ENCODE measurements at places on chromosomes 13 and 19. TPM values are rescaled to one million over a fixed set of nuclear protein-coding genes. Genes with fewer than 3 reads are reported as not detected.
A peak's percentile ranks its signal among the peaks of the same experiment; 100 is the strongest.

The APC2 gene
- 141 TPM for total RNA-seq

The ZNF575 gene
- 0.62 TPM for total RNA-seq

The PPM1N gene
- 0.47 TPM for total RNA-seq

The MLLT1 gene
- total RNA-seq, result 8.6 TPM

The DZIP1 gene
- 43.7 TPM for total RNA-seq

The ITGBL1 gene
- 1.1 TPM for total RNA-seq

The CASP14 gene
- not detected for total RNA-seq

The SMIM44 gene
- total RNA-seq, result not detected

The LEUTX gene
- total RNA-seq, result not detected

- DNase-seq, result no peak
Measured at GRCh38 chr13:53198736-53199135, 170.1 kb downstream of the OLFM4 start.

DNA sequence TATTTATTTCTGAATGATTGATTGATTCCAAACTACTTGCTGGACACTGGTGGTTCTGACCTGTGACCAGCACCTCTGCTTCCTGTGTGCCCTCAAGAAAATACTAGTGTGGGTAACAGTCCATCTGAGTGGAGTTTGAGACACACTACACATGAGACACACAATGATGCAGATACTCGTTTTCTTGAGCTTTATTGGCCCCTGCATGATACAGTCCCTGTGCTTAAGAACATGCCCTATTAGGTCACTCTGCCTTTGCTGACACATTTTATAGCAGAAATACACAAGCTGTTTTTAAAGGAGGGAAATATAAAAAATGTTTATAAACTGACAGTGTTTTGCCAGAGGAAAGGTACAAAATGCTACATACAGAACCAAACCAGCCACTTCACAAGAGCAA lies 126.9 kb downstream of the STK24 start:
- no peak for DNase-seq

DNA sequence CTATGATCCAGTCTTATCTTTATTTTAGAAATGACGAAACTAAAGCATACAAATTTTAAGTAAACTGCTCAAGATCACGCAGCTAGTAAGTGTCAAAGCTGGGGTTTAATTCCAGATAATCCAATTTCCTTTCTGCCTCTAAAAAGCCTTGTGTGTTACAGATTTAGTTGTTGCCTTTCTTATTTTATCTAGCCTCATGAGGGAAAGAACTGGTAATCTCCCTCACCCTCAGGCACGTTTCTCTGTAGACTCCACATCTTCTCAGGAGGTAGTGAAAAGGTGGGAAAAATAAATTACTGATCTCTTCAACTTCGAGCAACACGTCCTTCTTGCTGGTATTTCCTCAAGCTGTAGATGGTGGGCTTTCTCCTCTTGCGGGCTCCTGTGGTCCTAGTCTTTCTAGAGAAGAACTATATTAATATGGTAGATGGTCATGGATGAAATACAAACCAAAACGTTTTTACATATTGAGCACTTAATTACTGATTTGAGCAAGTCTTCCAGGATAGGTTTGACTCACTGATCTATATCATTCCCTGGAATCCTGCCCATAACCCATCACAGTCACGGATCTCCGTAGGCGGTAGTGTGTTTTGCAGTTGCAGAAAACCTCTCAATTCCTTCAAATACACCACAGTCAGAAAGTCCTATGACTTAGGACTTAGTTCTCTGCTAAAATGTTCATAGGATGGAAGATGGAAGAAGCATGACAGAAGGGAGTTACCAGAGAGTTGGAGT lies 519.5 kb downstream of the DCT start:
- no peak for DNase-seq

- no peak for DNase-seq
Measured at GRCh38 chr13:50015750-50016149, 506 bp downstream of the KCNRG start.

GRCh38 chr13:79149210-79149609 lies 256.8 kb downstream of the RBM26 start:
- no peak for DNase-seq

- no peak for DNase-seq
Measured at GRCh38 chr13:70090036-70090723, 17.4 kb upstream of the ATXN8OS start.

DNA sequence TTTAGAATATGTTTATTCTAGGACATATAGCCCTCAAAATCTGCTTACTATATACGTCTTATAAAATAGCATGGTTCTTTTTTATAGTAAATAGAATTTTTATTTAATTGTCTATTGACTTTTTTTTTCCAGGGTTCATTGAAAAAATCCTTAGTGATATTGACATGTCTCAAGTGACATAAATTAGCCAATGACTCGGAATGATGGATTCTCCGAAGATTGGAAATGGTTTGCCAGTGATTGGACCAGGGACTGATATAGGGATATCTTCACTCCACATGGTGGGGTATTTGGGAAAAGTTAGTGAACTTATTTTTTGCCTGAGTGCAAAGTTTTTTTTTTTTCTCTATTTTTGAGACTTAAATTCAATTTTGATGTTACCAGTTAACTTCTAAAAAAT lies 3.2 kb downstream of the USPL1 start:
- DNase-seq, result no peak

GRCh38 chr19:33251526-33252090 lies 26.0 kb upstream of the SLC7A10 start:
- no peak for DNase-seq

GRCh38 chr19:17436874-17437267 lies 11.6 kb downstream of the TMEM221 start:
- DNase-seq, result no peak

DNA sequence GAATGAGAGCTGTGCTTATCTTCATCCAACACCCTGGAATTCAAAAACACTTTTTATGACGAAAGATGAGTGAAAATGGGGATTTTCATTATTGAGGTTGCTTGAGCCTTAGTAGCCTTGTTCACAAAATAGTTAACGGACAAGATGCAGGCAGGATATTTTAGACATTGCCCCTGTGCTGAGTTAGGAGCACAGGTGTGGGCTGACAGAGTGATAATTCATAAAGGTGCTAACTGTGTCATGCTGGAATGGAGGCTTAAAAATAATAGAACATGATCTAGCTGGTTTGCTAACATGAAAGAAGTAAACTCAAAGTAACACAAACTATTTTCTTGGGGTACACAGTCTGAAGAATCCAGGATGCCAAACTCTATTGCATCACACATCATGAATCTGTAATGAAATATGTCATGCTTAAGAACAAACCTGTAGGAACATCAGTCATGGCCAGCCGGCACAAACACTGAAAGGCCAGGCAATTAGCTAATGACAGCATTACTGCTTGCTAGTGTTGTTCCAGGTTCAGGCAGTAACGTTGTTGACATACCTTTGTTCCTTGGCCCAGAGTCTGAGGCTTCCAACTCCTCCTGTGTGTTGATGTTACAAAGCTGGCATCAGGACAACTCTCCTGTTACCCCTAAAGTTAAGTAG lies 55.3 kb downstream of the FRY start:
- no peak for DNase-seq

DNA sequence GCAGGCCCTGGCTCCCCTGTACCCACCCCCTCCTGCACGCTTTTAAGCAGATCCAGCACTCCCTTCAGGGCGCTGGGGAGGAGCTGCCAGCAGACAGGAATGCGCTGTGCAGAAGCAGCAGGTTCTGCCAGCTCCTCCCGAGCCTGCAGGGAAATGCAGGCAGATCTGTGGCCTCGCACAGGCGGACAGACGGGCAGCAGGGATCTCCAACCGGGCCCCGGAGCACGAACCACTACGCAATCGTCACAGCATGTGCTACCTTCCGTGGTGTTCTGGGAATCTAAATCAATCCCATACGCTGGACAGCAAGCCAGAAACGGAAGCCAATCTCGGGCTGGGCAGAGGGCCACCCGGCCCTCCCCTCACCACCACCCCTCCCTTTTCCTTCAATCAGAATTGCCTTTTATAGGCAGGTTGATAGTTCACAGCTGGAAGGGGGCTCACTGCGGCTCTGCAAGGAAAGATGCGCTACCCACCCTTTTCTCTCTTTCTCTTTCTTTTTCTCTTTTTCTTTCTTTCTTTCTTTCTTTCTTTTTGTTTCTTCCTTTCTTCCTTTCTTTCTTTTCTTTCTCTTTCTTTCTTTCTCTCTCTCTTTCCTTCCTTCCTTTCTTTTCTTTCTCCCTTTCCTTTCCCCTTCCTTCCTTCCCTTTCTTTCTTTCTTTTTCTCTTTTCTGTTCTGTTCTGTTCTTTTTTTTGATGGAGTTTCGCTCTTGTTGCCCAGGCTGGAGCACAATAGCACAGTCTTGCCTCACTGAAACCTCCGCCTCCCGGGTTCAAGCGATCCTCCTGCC lies 99.9 kb downstream of the GNG7 start:
- DNase-seq, result peak; percentile 76

DNA sequence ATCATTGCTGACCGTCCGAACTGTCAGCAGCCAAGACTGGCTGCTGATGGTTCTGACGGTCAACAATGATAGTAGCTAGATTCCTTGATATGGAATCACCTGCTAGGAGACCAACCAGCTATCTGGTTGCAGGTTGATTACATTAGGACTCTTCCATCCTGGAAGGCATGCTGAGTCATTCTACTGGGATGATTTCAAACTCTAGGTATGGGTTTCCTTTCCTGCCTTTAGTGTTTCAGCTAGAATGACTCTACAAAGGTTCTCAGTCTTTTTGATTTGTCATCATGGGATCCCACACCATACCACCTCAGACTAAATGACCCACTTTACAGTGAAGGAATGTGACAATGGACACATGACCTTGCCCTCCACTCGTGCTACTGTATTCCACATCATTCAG lies 138.1 kb upstream of the KL start:
- no peak for DNase-seq

GRCh38 chr19:13008926-13009787 lies 13.9 kb downstream of the NFIX start:
- DNase-seq, result no peak

DNA sequence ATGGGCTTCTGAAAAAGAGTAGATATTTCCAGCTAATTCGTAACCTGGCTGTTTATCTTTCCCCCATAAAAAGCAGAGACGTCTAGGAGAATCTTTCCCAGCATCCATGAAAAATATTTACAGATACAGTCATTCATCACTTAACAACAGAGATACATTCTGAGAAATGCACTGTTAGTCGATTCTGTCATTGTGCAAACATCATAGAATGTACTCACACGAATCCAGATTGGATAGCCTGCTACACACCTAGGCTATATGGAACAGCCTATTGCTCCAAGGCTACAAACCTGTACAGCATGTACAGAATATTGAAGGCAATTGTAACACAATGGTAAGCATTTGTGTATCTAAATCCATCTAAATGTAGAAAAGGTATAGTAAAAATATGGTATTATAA lies 530.2 kb upstream of the NBEA start:
- no peak for DNase-seq

DNA sequence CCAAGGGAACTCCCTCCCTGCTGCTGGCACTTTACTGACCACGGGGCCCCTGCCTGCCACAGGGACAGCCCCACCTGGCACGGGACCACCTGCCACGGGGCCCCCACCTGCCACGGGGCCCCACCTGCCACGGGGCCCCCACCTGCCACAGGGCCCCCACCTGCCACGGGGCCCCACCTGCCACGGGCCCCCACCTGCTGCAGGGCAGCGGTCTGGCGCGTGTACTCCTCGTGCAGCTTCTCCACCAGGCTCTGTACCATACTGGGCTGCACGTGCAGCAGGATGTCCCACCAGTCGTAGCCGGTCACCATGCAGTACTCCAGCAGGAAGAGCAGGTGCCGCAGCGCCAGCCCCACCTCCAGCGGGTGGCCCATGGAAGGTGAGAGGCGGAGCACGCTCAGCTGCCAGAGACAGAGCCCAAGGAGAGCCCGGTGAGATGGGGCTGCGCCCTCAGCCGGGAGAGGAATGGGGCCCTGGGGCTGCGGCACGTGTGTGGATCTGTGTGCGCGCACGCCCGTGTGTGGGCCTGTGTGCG lies 16.1 kb downstream of the MED16 start:
- DNase-seq, result no peak

- no peak for DNase-seq
Measured at GRCh38 chr13:42906257-42906656, 85.8 kb downstream of the EPSTI1 start.

GRCh38 chr13:46796129-46796514 lies 839 bp downstream of the ESD start:
- DNase-seq, result no peak

DNA sequence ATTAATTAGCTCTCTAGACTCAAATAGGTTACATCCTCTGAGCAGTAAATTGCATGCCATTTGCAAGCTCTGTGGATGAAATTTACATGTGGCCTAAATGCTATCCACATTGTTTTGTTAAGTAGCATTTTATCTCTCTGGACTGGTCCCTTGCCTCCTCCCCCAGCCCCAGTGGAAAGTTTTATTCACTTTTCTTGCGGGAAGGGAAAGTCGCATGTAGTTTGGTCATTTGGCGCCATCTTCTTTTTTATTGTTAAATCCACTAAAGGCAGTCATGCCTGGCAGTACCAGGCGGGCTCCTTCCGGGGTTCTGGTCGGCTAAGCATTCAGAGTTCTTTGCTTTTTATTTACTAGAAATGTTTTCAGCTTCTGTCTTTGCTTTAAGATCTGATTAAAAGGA lies 188.7 kb downstream of the TM9SF2 start:
- DNase-seq, result no peak

GRCh38 chr19:31316201-31316951 lies 32.9 kb downstream of the TSHZ3 start:
- no peak for DNase-seq

DNA sequence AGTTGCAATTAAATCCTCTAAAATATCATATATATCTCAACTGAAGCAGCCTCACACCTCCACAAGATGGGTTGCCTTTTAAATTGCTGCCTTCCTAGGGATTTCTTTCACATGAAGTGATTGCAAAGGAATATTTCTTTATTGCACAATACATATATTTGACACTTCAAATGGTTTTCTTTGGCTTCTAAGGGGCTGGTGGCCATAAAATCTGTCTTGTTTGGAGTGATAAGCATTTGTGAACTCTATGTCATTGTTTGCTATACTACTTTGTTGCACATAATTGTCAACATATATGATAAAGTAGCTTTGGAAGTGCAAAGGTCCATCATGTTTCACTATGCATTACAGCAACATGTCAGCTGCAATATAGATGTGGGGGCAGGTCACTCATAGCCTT lies 2380.9 kb downstream of the PCDH9 start:
- DNase-seq, result no peak

Data from occipital lobe (tissue), 3 donors.